ENCODE measurements at places on chromosomes 7 and 10.

DNA sequence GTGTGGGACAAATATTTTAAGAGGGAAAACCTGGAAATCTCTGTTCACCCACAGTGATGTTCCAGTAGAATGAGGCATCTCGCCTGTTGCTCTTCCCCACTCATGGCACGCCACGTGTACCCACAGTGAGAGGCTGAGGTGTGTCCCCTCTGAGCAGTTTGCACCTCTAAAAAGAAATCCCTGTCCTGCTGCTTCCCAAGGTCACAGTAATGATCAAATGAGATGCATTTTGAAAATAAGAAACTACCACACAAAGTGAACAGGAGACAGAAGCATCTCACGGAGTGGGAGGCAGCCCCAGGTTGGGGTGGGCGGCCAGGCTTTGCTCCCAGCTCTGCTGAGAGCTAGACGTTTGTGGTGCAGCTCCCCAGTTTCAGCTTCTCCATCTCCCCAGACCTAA is 12.4 kb upstream of the ZNF777 start:
- H3K4me1 ChIP-seq, result no peaks in the 10 kb centered on the region
- no peak overlapping the region for H3K27ac ChIP-seq
- no peak for DNase-seq
- peaks cover 65% of the 10 kb centered on the region for H3K36me3 ChIP-seq
- H3K27me3 ChIP-seq, result no peaks in the 10 kb centered on the region
- no peak overlapping the region for H3K4me3 ChIP-seq

- no peak overlapping the region for H3K4me3 ChIP-seq
- H3K36me3 ChIP-seq, result no peaks in the 10 kb centered on the region
- no peaks in the 10 kb centered on the region for H3K27me3 ChIP-seq
- H3K27ac ChIP-seq, result no peak overlapping the region
- no peaks in the 10 kb centered on the region for H3K4me1 ChIP-seq
These were observed 23.7 kb downstream of the SPAG6 start for GRCh38 chr10:22368981-22369380.

DNA sequence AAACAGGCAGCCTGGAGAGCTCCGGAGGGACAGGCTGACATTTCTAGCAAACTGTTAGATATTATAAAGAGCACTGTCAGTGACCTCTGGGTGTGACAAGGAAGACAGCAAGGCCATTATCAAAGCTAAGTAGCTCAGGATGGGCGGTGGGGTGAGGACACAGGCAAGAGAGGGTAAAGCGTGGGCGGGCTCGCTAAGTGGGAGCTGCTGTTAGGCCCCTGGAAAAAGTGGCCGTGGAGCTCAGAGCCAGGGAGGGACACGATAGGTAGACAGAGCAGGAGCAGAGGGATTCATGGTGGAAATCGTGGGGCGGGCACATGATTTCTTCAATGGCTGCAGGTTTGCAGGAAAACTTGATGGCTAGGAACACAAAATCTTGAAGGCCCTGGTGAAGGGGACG is 51.4 kb upstream of the NPS start:
- no peak overlapping the region for H3K27ac ChIP-seq
- H3K27me3 ChIP-seq, result no peaks in the 10 kb centered on the region
- no peak for DNase-seq
- H3K4me3 ChIP-seq, result no peak overlapping the region

- H3K4me1 ChIP-seq, result peaks cover 4% of the 10 kb centered on the region
- no peak overlapping the region for H3K27ac ChIP-seq
- peaks cover 27% of the 10 kb centered on the region for H3K36me3 ChIP-seq
- H3K27me3 ChIP-seq, result peaks cover 25% of the 10 kb centered on the region
- no peak for DNase-seq
These were observed 24.7 kb upstream of the AMZ1 start for GRCh38 chr7:2663121-2663886.

GRCh38 chr7:71733107-71733870 is 601.3 kb downstream of the GALNT17 start:
- H3K36me3 ChIP-seq, result no peaks in the 10 kb centered on the region
- peak; percentile 84 for DNase-seq
- H3K27ac ChIP-seq, result no peak overlapping the region
- H3K4me3 ChIP-seq, result no peak overlapping the region

DNA sequence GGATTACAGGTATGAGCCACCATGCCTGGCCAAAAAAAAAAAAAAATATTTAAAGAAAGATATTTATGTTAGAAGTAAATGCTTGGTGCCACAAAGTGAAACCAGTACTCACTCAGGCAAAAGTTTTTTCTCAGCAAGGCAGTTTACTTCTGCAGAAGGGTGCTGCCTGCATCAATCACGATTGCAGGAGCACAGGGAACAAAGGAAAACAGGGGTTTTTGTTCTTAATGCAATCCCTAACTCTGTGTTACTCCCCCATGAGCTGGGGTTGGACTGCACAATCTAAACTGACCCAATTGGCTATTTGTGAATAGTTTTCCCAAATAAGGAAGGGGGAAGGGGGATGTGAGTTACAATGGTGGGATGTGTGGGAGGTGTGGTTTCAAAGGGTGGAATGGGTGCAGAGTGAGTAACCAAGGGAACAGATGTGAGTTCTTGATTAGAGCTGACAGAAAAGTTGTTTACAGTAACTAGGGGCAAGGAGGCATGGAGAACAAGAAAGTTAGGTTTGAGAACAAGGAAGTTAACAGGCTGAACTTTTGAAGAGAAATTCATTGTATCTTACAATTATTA is 255.4 kb downstream of the TYW1 start:
- H3K36me3 ChIP-seq, result no peaks in the 10 kb centered on the region
- no peak for DNase-seq
- H3K27ac ChIP-seq, result no peak overlapping the region

GRCh38 chr7:157690058-157690832 is 353.4 kb downstream of the DNAJB6 start:
- H3K27ac ChIP-seq, result no peak overlapping the region

All from thymus (tissue), 14 donors.